ENCODE measurements at places on chromosomes 12 and 14. TPM values are rescaled to one million over a fixed set of nuclear protein-coding genes. Genes with fewer than 3 reads are reported as not detected.
A peak's percentile ranks its signal among the peaks of the same experiment; 100 is the strongest.

GRCh38 chr14:93688820-93689219 is 99.5 kb downstream of the PRIMA1 start:
- DNase-seq, result no peak

- DNase-seq, result no peak
Observed at GRCh38 chr12:65560286-65560685, 264.0 kb upstream of the HMGA2 start.

GRCh38 chr12:131095826-131096680 is 142.3 kb downstream of the ADGRD1 start:
- DNase-seq, result peak; percentile 10

DNA sequence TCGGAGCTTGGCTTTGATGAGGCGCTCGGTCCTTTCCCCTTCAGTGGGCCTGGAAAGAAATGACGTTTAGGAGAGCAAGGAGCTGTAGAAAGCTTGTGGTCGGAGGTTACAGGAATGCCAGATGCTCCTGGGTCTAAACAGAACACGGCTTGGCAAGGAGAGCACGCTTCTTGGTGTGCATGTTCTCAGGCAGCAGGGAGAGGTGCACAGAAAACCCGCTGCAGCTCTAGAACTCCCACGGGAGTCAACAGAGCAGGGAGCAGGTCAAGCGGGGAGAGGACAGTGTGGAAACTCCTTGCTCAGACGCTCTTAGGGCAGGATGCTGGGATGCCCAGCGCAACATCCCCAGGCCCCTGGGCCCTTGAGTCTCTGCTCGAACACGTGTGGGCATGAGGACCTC is 51.0 kb downstream of the SSH1 start:
- no peak for DNase-seq

DNA sequence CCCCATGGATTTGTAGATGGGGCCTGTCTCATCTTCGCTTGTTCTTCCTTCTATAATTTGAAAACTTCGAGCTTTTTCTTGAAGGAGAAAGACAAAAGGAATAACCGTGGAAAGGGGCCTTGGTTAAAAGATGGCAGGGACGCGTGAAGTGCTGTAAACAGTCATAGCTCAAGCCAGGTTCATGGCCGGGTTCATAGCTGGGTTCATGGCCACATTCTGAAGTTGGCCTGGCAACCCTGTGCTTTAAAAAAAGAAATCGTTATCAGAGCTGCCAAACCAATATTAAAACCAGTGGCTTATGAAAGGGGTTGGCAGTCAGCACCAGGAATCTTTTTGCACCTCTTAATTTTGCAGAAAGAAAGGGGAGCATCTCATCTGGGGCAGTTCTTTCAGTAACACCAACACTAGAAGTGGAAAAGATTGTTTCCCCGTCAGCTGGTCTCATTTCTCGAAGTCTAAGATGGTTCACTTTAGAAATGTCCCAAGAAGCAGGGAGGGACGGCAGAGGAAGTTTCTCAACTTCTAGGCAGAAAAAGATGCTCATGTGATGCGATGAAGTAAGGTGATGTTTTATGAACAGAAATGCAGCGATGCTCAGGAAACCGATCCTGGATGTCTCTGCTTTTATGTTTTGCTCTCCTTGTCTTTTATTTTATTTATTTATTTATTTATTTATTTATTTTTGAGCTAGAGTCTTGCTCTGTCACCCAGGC is 193.1 kb upstream of the TBX3 start:
- no peak for DNase-seq

GRCh38 chr14:79331830-79332229 is 879.5 kb downstream of the DIO2 start:
- DNase-seq, result no peak

DNA sequence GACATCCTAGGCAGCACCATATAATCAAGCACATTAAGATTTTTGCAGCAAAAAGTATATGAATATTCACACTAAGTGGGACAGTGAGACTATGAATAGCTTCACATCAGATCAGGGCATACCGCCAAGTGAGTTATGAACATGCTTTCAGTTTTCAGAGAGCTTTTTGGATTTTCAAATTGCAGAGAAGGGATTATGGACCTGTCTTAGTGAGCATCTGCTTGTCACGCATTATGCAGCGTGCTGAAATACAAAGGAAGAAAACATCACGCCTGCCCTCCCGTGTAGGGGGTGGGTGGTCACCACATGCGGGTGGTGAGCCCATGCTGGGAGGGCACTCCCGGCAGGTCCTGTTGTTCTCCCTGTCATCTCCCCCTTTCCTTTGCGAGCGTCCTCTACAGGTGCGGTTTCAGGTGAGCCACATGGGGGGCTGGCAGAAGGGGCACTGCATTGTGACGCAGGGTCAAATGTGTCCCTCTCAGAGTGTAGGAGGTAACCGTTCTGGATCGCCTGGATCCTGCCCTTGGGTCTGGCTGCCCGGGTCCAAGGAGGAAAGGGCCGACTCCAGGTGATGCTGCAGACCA is 42.6 kb downstream of the TRAF3 start:
- no peak for DNase-seq

GRCh38 chr14:54742492-54743350 is 159.9 kb downstream of the GCH1 start:
- no peak for DNase-seq

PROX2 gene
- total RNA-seq, result not detected

RNASE4 gene
- 20.8 TPM for total RNA-seq

TROAP gene
- total RNA-seq, result 1.5 TPM

SRRM4 gene
- total RNA-seq, result 0.13 TPM

POU6F1 gene
- total RNA-seq, result 8.3 TPM
